ENCODE measurements at places on chromosomes 5 and 9.

GRCh38 chr5:42593591-42593990 lies 163.0 kb upstream of the CCDC152 start:
- no peak for DNase-seq

DNA sequence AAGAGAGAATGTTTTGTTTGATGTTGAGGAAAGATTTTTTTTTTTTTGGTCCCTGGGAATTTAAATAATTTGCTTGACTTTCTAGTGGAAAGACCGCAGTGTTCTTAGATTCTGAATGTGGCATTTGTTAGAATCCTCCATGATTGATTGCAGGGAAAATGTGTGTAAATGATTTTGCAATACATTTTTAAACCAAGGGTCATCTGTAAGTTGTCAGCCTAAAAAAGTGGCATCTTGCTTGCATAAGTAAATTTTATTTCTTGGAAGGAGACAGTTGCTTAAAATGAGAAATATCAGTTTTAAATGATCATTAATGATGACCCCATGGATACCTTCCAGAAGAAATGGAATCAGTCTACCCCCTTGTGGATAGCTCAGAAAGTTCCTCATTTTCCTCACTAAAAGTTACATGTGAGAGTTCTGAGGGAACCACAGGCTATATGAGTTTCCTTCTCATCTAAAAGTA lies 105.1 kb upstream of the SLC25A48 start:
- DNase-seq, result no peak

GRCh38 chr9:110977259-110977709 lies 61.0 kb downstream of the LPAR1 start:
- no peak for DNase-seq

DNA sequence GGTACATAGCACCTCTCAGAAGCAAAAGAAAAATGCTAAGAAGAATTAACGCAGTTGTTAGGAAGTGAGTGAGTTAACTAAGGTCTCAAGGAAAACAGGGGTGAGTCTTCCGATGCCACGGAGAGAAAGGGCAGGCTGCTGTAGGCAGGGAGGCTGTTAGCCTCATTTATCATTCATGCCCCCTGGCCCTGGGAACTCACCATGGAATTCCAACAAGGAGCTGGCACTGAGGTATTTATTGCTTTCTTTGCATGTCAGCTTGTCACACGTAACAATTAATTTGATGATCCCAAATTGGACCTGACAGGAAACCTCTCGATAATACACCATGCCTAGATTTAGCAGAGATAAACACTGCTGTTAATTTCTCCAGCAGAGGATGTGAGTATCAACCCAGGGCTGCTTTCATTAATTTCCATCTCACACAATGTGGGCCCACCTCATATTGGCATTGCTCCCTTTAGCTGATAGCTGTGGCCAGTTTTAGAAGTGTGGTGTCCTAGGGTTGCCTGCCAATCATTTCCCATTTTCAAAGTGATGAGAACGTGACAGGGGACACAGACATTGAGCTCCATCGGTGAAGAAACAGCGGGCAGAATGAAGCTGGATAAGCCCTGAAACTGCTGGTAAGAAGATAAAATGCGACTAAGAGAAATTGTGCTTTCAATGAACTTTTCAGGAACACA lies 45.3 kb downstream of the DAP start:
- DNase-seq, result no peak

GRCh38 chr5:155884041-155884440 lies 442.9 kb upstream of the SGCD start:
- no peak for DNase-seq

DNA sequence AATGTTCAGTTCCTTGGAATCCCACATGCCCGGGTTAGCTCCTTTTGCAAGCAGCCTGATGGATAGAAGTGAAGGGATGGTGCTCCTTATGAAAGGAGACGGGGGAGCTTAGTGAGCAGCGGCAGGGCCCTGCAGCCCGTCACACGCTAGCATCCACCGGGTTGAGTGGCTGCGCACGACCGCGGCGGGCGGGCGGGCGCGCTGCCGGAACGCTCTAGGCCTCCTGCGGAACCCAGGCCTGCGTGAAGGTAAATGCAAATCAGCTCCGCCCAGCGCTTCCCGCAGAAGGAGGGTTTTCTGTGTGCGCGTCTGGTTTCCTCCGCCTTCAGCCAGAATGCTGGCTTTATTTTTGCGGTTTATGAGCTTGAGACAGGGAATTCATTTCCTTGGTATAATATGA lies 19.8 kb downstream of the IL12B start:
- no peak for DNase-seq

GRCh38 chr5:56712895-56713591 lies 102.3 kb upstream of the MAP3K1 start:
- DNase-seq, result no peak

- DNase-seq, result no peak
These were observed 103.8 kb upstream of the KLF4 start for GRCh38 chr9:107593224-107593870.

- no peak for DNase-seq
These were observed 8.9 kb downstream of the SRP19 start for GRCh38 chr5:112869948-112870347.

DNA sequence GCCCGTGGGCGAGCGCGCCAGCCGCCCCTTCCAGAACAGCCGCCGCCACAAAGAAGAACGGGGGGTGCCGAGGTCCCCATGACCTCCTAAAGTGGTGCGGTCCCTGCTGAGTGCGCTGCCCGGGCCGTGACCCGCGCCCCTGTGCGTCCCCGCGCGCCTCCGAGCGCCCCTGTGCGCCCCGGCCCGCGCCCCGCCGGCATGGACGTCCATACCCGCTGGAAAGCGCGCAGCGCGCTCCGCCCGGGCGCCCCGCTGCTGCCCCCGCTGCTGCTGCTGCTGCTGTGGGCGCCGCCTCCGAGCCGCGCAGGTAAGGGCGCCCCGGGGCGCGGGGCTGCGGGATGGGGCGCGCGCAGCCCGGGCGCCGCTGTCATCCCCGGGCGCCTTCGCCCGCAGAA lies 384 bp downstream of the COL5A1 start:
- DNase-seq, result no peak

GRCh38 chr9:98900725-98901124 lies 43.0 kb upstream of the COL15A1 start:
- DNase-seq, result no peak

DNA sequence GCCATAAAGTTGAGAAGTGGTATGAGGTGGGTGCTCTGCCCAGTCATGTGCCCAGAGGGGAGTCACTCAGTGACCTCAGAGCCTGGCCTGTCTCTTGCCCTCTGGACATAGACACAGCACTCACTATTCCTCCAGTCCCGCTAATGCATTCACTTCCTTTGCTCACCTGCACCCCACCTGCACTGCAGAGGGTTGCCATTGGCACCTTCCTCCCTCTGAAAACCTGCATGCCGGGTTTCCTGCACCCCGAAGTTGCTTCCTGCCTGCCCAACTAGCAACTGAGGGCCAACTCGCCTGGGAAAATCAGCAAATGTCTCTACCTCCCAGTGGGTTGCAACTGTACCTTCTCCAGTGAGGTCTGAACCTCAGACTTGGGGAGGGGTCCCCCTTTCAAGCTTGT lies 48.1 kb upstream of the SPTLC1 start:
- DNase-seq, result no peak

GRCh38 chr5:59838989-59839388 lies 54.5 kb downstream of the PDE4D start:
- DNase-seq, result no peak

- no peak for DNase-seq
These were observed 77.7 kb downstream of the FOXD1 start for GRCh38 chr5:73370640-73371583.

DNA sequence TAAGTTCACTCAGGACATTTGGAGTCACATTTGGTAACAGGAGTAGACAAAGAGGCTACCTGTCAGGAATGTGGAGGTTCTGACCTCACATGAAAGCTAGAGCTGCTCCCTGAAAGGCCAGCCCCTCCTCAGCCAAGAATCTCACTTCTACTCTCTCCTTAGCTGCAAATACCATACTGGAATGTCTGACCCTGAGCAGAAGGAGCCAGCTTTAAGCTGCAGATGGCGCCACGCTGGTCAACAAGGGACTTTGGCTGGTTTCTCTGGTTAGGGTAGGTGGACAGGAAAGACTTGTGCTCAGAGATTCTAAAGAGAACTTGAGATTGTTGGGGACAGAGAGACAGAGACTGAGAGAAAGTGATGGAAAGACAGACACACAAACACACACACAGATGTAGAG lies 21.9 kb downstream of the ASTN2 start:
- no peak for DNase-seq

DNA sequence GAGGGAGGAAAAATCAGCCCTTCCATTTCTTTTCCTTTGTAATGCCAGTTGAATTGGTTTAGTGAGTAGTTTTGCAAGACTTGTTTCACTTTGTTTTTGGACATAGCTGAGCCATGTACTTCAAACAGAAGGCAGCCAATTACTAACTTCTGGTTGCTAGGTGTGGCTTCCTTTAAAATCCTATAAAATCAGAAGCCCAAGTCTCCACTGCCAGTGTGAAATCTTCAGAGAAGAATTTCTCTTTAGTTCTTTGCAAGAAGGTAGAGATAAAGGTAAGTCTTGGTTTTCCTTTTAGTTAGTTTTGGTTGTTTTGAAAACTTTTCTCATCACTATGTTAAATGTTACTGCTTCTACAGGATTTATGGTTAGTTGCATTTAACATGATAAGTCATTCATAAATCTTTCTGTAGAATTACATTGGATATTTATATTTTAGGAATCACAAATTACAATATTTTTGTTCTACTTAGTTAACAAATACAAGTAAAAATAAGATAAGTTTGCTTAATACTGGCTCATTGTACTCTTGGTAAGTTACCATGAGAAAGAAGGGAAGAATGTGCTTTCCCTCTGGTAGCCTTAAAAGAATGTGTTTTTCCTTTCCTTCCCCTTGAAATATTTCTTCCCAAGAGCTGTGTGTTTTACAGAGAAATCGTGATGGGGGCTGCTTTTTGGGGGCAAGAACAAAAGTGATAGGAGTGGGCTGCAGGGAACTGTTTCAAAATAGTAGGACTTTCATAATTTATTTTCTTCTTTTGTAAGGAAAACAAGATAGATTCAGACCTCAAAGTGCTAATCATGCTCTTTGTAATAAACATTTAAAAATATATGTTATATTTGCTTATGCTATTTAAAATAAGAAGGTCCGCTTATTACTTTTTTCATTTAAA lies at the start of gene ANXA1:
ANXA1 (plus strand) TSS at position 213 of the 890 bp plus-strand sequence. CDS start 6,671 bp downstream, outside the sequence.
- DNase-seq, result no peak

DNA sequence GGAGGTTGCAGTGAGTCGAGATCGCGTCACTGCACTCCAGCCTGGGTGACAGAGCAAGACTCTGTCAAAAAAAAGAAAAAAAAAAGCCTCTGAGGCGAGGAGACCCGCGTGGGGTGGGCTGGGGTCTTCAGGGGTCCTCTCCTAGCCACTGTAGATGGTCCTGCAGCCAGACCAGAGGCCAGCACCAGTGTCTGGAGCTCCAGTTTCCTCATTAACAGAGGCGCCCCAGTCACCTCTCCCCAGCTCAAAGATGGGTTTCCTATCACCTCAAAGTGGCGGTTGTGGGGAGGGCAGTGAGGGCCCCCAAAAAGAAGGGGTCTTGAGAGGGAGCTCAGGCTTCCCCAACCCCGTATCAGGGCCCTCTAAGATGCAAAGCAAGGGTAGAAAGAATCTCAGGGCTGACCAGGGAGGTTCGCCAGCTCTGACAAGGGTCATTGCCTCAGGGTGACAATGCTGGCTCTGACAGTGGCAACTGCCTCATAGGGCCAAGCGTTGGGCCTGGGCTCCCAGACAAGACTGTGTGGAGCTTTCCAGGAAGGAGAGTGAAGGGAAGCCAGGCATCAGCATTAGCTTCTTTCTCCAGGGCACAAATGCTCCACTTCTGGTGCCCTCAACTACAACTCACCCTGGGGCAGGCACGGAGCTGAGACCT lies 15.0 kb downstream of the STK10 start:
- DNase-seq, result no peak

DNA sequence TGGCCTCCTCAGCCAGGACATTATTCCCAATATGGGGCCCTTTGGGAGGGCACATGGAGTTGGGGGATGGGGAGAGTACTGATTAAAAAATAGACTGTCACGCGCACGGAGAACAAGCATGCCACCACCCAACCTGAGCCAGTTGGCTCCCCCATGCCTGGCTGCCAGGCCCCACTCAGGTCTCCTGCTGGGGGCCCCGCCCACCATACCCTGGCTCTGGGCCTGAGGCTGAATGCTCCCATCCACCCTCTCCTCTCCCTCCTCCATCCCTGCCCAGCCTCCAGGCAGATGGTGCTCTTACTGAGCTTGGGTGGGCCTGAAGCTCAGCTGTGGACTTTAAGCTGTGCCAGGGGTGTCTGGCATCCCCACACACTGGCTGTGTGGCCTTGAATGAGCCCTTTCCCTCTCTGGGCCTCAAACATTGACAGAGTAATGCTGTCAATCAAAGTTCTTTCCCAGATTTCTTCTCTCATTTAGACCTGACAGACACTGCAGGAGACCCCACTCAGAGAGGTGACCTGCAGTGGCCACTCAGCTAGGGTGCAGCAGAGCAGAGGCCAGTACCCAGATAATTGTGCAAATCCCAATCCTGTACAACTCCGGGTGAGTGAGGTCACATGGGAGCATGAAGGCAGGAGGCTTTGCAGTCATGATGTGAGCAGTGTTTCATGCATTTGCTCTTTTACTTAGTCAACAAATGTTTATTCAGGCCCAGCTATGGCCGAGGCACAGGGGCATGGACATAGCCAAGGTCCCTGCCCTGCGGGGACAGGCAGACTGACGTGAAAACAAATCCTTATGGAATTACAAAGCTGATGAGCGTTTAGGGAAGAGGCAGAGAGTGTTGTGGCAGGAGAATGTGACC lies 9.8 kb upstream of the SYNPO start:
- no peak for DNase-seq

- DNase-seq, result no peak
These were observed 46.9 kb downstream of the SLC22A5 start for GRCh38 chr5:132416306-132417009.

DNA sequence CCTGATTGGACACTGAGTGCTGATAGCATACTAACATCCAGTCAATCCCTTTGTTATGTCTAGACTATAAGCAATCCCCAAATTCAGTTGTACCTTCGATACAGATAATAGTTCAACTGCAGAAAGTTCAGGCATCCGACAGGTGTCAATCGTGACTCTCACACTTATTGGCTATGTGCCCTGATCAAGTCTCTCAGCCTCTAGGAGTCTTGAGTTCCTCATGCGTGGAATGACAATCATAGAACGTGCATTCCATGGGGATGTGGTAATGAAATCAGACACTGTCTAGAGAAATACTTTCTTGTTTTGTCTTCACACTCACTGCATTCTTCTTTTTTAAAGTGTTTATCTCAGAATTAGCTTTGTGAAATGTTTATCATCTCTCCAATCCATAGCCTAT lies 4.8 kb downstream of the ANKRD34B start:
- DNase-seq, result no peak
